ENCODE measurements at places on chromosomes 16 and 17.

- no peak for DNase-seq
Measured at GRCh38 chr17:73343168-73343634, 31.4 kb upstream of the CDC42EP4 start.

- no peak for DNase-seq
Measured at GRCh38 chr16:74202009-74202408, 94.6 kb upstream of the PSMD7 start.

DNA sequence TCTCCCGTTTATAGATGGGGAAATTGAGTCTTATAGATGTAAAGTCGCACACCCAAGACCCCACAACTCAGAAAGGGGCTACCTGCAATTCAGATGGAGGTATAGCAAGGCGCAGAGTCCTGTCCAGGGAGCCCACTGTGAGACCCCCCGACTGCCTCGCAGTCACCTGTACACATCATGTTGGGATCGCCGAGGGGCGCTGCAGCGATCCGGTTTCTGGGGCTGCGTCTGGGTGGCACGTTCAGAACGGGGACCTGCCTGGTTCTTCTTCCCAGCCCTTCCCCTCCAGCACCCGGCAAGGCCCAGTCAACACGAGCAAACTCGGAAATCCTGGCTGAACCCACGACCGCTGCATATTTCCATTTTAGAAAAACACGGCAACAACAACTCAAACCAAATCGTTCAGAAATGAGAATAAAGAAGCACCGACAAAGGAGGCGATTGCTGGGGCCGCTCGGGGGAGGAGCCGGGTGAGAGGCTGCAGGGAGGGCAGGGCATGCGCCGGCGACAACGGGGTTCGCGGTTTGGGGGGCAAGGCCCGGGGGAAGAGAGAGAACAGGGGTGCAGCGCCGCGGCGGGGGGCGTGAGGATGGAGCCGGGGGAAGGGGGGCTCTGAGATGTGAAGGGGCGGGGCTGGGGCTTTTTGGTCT, 643 bp downstream of the HSDL1 start:
- peak; percentile 5 for DNase-seq

DNA sequence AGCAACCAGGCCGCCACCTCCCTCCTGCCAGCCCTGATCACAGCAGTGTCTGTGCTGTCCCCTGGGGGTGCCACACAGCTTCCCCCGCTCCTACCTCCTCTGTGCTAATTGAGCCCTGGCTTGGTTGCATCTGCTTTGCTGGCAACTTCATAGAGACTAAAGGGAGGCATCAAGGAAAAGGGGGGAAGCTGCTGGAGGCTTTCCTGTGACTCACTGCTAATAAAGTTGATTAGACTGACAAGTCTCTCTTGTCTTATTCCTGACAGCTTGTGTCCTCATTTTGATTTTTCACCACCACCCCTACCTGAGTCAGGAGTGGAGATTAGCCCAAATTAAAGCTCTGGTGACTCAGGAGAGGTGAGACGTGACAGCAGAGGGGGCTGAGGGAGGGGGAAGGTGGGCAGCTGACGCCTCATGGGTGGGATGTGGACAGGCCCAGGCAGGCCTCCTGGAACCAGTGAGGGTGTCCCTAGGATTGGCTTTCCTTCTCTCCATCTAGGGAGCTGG, 310.0 kb downstream of the CBLN1 start:
- DNase-seq, result no peak

DNA sequence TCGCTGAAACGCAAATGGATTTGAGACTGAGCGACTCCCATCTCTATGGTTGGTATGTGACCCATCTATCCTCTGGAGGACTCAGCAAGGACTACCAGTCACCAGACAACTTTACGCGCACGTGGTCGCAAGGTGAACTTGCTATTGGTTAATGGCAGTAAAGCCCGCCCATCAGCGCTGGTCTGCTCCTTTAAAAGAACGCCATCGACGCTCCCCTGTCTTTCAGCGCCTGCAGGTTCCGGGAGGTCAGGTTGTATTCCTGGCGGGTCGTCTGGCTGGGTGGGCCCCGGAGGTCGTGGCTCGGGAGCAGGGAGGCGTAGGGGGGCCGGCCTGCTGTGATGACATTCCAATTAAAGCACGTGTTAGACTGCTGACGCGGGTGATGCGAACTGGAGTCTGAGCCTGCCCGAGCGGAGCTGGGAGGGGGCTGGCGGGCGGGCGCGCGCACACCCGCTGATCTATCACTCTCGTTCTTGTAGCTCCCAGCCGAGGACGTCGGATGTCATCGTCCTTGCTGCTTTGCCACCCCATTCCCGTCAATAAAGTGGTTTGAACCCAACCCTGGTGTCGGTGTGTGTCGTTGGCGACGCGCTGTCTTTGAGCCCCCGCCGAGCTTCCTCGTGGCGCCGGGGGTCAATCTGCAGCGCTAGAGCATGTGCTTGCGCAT, 15.9 kb upstream of the ERN1 start:
- peak; percentile 96 for DNase-seq
